Muscle of arm (tissue), 14 donors: ENCODE measurements at places on chromosomes 1 and 21. TPM values are rescaled to one million over a fixed set of nuclear protein-coding genes. Genes with fewer than 3 reads are reported as not detected.

The ZNF648 gene
- 0.13 TPM for polyA plus RNA-seq

The PEAR1 gene
- 30.1 TPM for polyA plus RNA-seq

The CHIA gene
- polyA plus RNA-seq: not detected

The CFHR2 gene
- polyA plus RNA-seq: not detected

The ARMH1 gene
- polyA plus RNA-seq: 1.0 TPM

GRCh38 chr1:103275725-103276124 lies 167.4 kb upstream of the COL11A1 start:
- no peak for DNase-seq

- no peak for DNase-seq
These were observed 40.2 kb upstream of the SIPA1L2 start for GRCh38 chr1:232669981-232670747.

GRCh38 chr1:47226121-47226838 lies 5.7 kb downstream of the TAL1 start:
- DNase-seq: no peak
